Renal cortex interstitium (tissue), 15 donors: ENCODE measurements at places on chromosomes 4 and X.
A peak's percentile ranks its signal among the peaks of the same experiment; 100 is the strongest.

DNA sequence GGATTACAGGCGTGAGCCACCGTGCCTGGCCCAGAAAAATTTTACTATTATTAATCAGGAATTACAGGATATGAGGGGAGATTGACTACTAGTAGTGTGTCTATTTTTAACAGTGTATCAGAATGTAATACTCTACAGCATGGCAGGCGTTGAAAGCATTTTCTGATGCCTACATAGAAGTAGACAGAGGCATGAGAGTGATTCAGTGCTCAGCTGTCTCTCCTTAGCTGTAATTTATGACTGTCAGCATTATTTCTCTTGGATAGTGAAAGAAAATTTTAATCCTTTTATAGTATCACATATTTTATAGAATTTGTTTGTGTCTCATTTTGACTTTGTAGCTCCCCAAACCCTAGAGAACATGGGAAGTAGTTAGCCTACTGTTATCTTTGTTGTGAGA, 20.7 kb downstream of the ARHGAP24 start:
- DNase-seq = no peak

DNA sequence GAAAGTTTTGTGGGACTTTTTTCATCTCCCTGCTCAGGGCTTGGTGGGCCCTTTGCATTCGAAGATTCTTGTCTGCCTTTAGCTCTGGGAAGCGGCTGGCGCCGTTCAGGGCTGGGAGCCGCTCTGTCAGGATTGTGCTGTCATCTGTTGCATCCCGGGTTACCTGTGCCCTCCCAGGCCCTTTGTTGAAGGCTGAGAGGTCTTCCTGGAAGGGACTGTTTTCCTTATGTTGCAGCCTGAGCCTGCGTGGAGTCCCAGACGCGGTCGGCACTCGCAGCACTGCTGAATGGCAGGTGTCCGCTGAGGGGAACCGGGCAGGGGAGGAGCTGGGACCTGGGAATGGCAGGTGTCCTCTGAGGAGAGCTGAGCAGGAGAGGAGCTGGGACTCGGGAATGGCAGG, 15.9 kb downstream of the RGS12 start:
- no peak for DNase-seq

DNA sequence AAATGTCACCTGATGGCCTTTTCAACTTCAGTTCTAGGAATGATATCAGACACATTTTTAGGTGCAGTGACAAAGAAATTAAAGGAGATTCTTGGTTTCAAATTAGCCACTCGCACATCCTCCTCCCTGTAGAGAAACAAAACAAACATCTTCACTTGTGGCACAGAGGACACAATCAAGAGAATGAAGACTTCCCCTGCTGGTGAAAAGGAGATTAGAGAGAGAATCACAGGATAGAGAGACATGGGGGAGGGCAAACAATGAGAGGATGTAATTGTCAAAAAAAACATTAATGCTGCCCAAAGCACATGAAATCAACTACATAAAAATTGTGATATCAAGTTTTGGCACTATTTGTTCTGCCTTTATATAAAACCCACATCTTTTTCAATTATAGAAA, 34.5 kb downstream of the ACE2 start:
- no peak for DNase-seq

DNA sequence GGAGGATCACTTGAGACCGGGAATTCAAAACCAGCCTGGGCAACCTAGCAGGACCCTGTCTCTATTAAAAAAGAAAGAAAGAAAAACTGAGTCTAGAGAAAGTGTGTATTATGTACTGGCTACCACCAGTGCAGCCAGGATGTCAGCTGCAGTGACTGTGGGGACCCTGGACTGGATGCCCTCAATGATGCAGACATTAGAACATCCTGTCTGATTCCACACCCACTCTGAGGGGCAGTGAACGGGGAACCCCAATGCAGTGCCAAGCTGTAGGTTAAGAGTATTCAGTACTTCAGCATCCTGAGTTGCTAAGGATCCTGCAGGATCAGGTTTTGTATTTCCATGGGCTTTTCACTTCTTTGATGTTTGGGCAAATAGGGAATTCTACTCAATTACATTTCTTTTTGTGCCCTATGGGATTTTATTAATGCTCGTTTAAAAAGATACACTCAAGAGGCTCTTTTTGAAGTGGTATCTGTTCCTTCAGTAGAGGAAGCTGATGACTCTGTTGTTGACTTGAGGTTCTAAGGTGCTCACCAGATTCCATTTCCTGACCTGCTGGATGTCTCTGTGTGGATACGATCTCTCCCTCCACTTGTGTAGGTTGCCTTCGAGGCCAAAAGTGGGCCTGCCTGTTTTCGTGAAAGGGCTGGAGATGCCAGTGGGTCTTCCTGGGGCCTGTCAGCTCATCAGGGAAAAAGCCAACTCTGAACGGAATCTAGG, 85.9 kb upstream of the CLCN4 start:
- DNase-seq = no peak

GRCh38 chr4:107006218-107006617, 29.9 kb downstream of the DKK2 start:
- DNase-seq = no peak

DNA sequence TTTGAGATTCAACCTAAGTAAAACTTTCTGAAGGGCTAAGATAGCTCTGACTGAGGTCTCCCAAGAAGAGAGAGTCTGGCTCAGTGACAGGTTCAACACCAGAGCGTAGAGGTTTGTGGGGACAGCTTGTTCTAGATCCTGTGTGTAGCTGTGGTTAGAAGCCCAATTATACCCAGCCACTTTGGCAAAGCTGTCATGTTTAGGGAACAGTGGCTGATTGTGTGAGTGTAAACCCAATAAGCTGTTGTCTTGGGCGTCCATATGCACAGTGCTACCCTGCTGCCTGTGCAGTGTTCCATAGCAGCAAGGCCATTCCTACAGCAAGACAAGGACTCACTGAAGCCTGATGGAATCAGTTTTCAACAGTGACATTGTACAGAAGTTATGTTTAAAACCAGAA, 11.2 kb upstream of the SCRG1 start:
- no peak for DNase-seq

GRCh38 chrX:14872355-14872754, 514 bp downstream of the FANCB start:
- DNase-seq = no peak

DNA sequence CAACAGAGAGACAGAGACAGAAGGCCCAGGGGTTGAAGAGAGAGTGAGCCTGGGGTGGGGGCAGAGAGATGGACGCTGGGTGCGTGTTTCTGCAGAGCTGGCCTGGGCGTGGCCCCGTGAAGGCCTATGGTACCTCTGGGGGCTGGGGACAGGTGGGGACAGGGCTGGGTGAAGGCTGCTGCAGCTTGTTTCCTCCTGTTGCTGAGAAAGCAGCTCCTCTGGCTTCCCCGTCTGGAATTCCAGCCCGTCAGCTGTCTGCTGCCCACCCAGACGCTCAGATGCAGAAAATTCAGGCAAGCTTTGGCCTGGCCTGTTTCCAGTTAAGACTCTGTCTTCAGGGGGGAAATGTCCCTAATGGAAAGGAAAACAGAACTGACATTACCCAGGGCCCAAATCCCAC, 76.8 kb upstream of the PSAPL1 start:
- no peak for DNase-seq

DNA sequence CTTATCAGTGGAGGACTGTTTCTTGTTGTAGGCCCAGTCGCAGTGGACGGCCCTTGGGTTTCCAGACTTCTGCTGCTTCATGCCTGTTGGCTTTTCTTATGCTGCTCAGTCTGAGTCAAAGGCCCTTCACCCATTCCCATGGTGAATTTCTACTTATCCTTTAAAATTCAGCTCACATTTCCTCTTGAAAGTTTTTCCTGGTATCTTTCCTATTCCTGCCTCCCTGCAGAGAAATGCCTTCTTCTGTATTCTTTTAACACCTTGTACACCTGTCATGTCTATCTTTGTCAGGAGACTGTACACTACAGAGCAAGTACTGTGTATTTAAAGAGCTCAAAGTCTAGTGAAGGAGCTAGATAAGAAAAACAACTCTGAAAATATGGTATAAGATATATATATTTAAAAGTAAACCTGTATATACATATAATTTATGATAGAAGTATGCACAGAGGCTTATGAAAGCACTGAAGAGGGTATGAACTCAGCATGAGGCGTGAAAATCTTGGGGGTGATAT, 22.0 kb downstream of the NPNT start:
- no peak for DNase-seq

DNA sequence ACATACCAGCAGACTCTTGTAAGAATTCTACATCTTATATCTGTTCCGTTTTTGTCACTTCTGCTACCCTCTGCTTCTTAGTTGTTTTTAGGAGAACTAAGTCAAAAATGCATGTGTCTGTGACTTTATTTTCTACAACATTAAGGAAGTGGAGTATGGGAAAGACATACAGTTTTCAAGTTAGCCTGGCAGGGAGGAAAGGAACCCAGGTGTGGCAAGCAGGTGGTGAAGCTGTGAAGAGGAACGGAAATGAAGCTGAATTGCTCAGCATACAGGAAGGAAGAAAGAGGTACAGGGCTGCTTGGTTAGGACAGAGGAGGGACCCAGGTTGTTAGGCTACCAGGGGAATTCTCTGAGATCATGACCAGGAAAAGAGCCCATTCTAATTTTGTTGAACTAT, 9.4 kb downstream of the GPRIN3 start:
- DNase-seq = no peak

GRCh38 chr4:83771113-83771705, 235.3 kb downstream of the GPAT3 start:
- DNase-seq = peak; percentile 54

DNA sequence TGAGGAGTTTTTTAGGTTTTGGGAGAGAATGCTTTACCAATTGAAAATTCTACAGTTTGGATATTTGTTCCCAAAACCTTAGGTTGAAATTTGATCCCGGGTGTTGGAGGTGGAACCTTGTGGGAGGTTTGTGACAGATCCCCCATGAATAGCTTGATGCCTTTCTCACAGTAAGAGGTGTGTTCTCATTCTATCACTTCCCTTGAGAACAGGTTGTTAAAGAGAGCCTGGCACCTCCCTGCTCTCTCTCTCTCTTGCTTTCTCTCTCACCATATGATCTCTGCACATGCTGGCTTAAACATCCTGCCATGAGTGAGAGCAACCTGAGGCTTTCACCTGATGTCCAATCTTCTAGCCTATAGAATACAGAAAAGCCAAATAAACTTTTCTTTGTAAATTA, 1475.5 kb upstream of the AGA start:
- DNase-seq = no peak

GRCh38 chrX:110374559-110374958, 15.9 kb downstream of the RTL9 start:
- DNase-seq = no peak

- DNase-seq = no peak
Measured at GRCh38 chr4:154732669-154733068, 11.1 kb upstream of the LRAT start.

DNA sequence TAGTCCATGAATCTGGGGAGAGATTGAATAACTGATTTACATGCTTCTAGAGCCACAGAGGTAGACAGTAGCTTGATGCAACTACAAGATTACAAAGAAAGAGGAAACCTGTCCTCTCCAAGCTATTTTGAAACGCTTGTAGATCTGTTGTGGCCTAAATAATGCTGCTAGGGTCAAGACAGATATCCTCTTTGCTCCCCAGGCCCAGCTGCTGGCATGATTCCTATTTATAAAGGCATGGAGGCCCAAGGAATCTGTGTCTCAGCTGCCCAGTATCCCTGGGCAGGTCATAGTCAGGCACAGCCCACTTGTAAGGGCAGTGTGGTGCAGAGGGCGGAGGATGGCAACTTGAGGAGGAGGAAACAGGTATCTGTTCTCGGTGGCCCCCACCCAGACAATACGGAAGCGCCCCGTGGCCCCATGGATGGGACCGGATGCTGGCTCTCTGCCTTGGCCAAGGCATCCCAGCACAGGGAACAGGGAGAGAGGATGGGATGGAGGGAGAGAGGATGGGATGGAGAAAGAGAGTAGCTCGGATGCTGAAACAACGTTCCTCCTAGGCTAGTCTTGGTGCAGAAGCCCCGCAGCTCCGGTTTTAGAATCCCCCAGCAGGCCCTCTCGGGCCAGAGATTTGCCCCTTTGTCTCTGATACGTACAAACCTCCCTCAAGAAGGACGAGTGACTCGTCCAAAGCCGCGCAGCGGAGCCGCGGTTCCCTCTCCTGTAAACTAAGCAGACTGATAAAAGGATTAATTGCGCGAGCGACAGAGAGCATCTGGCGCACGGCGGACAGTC, 767 bp upstream of the SMIM20 start:
- DNase-seq = no peak

- DNase-seq = no peak
Measured at GRCh38 chr4:138775489-138775888, 240.1 kb upstream of the NOCT start.

- no peak for DNase-seq
Measured at GRCh38 chr4:36677112-36677511, 395.7 kb downstream of the DTHD1 start.

DNA sequence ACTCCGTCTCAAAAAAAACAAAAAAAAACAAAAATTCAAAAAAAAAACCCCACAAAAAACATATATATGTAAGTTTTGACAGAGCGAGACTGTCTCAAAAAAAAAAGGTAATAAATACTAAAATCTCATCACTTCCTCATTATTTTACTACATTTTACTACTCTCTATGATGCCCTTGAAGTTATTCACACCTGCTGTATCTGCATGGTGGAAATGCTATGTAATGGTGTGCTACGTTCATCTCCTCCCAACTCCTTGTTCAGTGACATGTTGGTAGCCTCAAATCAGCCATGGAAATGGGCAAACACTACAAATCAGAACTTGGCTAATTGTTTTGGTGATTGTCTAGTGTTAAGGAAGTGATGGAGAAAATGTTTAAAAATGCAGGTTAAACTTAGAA, 11.8 kb downstream of the RPS4X start:
- DNase-seq = no peak

- DNase-seq = no peak
Measured at GRCh38 chr4:179353786-179354185, 1911.5 kb upstream of the AGA start.

GRCh38 chr4:107683873-107684272, 36.2 kb downstream of the PAPSS1 start:
- no peak for DNase-seq

GRCh38 chrX:131634900-131635299, 91.0 kb downstream of the OR13H1 start:
- DNase-seq = no peak

DNA sequence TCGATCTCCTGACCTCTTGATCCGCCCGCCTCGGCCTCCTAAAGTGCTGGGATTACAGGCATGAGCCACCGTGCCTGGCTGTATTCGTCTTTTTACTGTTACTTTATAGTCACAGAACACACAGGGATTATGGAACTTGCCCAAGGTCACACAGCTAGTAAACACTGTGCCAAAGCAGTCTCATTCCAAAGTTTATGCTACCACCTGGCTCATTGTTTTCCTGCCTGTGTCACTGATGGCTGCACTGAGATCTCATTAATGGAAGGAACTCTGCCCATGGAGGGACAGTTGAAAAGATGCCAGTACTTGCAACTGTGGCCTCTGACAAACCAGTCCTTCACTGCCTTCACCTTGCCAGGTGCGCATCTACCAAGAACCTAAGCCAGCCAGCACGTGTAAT, 517.7 kb downstream of the BCOR start:
- no peak for DNase-seq

DNA sequence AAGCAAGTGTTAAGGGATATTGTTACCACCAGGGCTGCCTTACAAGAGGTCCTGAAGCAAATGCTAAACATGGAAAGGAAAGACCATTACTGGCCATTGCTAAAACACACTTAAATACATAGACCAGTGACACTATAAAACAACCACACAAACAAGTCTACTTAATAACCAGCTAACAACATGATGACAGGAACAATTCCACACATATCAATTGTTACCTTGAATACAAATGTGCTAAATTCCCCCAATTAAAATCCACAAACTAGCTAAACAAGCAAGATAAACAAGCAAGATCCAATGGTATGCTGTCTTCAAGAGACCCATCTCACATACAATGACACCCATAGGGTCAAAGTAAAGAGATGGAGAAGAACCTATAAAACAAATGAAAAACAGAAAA, 20.5 kb upstream of the MAGEA8 start:
- DNase-seq = no peak

- no peak for DNase-seq
Measured at GRCh38 chr4:85807247-85807950, 332.4 kb downstream of the ARHGAP24 start.
